ENCODE measurements at places on chromosomes 1 and 21.

- DNase-seq: no peak
These were observed 169.7 kb downstream of the PBX1 start for GRCh38 chr1:164728719-164729118.

DNA sequence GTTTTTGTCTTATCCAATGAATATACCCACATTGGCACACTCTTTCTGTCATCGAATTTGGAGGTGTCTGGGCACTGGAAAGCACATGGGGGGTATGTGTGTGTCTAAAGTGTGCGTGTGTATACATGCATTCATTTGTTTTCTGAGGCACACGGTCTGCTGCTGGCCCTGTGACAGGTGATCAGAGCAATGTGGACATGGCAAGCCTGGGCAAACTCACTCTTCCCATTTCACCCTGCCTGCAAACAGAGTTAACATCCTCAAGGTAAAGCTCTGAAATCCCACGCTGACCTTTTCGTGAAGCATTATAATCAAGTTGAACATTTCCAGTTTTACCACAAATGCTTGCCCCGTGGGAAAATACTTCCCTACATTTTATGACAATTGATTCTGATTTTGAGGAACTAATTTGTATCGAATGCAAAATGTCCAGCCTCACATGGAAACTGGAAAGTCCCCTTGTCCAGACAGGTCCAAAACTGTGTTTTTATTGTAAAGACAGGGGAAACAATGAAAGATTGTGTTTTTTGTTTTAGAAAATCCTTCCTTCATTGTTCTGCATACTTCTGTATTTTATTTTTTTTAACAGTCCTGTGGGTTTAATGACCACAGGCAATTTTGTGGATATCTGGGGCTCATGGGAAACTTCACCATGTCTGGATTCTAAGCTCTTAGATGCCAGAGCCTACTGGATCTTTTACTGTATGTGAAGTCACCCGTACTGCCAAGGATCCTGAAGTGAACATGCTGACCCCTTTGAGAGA lies 160.9 kb downstream of the PBX1 start:
- no peak for DNase-seq

DNA sequence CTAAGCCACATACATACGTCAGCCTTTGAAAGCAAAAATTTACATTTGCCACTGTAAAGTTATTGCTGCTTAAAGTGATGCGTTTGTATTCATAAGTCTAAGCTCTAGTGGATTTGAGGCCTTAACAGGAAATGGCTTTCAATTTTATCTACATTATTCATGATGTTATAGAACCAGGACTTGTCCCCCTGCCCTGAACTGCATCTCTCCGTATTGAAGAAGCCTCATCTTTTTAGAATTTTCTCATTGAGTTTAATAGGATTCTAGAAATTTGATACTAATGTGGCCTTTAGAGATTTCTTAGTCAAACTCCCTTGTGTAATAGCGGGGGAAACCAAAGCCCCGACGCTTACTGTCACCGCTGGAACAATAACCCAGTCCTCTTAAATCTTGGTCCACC lies 9.9 kb downstream of the UTP25 start:
- DNase-seq: no peak

DNA sequence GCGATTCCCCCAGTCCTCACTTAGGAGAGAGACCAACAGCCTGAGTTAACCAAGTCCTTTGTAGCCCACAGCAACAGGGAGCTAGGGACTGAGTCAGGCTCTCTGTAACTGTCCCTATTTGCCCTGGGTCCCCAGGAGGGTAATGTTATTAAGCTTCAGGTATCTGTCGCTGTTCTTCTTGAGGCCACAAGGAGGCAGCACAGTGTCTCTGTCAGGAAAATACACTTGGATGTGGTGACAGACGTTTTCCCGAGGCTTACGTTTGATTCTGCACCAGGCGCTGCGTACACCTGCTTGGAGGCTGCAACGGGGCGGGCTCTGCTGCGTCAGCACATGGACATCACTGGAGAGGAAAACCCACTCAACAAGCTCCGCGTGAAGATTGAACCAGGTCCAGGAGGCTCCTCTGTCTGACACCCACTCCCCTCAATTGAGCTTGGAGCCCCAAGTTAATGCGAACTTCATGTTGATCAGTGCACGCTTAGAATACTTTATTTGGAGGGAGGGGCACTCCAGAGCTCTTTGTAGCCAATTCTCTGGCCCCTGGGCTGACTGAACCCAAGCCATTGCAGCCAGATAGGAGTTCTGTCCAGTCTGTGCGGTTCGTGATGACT lies 10.7 kb upstream of the ELF3 start:
- no peak for DNase-seq

GRCh38 chr1:27605796-27606707 lies 2.1 kb upstream of the AHDC1 start:
- no peak for DNase-seq

- no peak for DNase-seq
These were observed 86.4 kb downstream of the PAX7 start for GRCh38 chr1:18716785-18717678.

GRCh38 chr1:185886671-185887070 lies 152.5 kb downstream of the HMCN1 start:
- no peak for DNase-seq

DNA sequence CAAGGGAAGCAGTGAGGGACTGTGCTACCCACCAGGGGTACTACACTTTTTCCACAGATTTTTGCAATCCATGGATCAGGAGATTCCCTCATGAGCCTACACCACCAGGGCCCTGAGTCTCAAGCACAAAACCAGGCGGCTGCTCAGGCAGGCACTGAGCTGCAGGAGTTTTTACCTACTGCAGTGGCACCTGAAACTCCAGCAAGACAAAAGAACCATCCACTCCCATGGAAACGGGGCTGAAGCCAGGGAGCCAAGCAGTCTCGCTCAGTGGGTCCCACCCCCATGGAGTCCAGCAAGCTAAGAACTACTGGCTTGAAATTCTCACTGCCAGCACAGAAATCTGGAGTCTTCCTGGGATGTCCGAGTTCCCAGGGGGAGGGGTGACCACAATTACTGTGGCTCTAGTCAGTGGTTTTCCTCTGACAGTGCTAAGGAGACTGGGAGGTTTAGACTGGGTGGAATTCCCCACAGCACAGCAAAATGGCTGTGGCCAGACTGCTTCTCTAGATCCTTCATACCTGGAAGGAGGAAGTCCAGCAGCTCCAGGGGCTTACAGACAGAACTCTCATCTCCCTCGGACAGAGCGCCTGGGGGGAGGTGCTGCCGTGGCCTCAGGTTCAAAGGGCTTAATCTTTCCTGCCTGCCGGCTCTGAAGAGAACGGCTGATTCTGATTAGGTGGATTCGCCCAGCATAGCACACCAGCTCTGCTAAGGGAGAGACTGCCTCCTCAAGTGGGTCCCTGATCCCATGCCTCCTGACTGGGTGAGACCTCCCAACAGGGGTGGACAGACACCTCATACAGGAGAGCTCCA lies 437.8 kb downstream of the LTN1 start:
- DNase-seq: no peak

GRCh38 chr1:230194525-230194924 lies 127.5 kb downstream of the GALNT2 start:
- no peak for DNase-seq

GRCh38 chr1:213201380-213202155 lies 150.5 kb downstream of the RPS6KC1 start:
- no peak for DNase-seq

GRCh38 chr1:68046423-68046822 lies 4.0 kb downstream of the DIRAS3 start:
- no peak for DNase-seq

DNA sequence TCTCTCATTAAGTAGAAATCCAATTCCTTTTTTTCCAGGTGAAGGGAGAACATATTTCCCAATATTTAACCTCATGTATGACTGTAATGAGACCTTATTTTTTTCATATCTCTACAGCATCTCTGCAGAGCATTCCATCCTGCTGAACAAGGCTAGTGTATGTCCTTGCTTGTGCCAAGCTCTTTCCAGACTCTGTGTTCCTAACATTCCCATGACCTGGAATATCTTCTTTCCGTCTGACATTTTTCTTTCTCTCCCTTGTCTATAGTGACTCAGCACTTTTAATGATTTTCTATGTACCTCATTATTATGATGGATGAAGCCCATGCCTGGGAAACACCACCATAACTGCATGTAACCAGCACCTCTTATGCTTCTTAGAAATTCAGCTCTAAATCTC lies 278.3 kb upstream of the NRIP1 start:
- no peak for DNase-seq

- no peak for DNase-seq
These were observed 34.6 kb downstream of the SLAMF6 start for GRCh38 chr1:160488347-160489058.

DNA sequence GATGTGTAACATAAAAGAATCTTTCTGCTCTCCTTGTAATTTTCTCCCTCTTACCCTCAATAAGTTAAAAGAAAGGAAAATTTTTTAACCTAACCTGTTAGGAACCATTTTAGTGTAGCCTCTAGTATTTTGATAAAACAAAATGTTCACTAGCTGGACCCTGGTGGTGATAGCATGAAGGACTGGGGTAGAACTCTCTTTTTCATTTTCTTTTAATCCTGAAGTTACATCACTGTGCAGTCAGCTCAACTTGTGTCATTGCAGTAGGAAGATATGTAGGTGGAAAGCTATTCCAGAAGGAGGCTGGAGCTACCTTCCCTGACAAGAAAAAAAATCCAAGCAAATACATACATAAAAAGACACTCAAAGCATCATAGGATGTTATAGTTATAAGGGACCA lies 39.3 kb downstream of the NFIA start:
- DNase-seq: no peak

GRCh38 chr1:908661-909060 lies 15.1 kb upstream of the SAMD11 start:
- no peak for DNase-seq

DNA sequence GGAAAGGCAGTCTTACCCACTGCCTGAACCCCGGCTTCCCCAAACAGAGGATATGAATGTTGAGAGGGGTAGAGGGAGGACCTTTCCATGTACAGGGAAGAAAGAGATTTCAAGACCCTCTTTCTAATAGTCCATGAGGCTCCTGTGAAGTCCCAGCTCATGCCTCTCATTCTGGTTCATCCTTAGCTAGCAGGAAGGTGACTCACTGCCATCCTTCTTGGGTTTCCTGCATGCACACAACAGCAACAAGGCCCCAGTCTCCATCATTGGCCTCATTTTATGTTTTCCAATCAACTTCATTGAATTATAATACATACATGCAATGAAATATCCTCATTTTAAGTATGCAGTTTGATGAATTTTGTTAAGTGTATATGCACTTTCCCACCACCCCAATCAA lies 46.2 kb downstream of the SYT2 start:
- no peak for DNase-seq

GRCh38 chr1:63612971-63613370 lies 19.8 kb downstream of the PGM1 start:
- no peak for DNase-seq

DNA sequence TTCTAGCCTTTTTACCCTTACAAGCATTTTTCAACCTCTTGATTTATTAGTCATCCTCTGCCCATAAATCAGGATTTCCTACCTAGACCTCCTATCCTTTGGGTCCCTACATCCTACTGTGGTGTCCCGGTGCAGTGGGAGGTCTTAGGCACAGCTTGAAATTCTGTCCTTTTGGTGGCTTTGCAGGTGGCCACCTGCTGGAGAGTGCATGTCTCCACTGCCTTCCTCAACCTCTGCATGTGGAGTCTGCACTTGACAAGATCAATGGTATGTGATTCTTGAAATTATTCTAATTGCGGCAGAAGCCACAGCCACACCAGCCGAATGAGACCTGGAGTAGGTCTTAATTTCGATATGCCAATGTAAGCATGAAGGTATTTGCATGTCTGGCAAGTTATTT lies 11.4 kb upstream of the KCNA3 start:
- DNase-seq: no peak

- DNase-seq: no peak
These were observed 137.6 kb upstream of the POGK start for GRCh38 chr1:166701603-166702100.
